ENCODE measurements at places on chromosomes 7 and 10.

DNA sequence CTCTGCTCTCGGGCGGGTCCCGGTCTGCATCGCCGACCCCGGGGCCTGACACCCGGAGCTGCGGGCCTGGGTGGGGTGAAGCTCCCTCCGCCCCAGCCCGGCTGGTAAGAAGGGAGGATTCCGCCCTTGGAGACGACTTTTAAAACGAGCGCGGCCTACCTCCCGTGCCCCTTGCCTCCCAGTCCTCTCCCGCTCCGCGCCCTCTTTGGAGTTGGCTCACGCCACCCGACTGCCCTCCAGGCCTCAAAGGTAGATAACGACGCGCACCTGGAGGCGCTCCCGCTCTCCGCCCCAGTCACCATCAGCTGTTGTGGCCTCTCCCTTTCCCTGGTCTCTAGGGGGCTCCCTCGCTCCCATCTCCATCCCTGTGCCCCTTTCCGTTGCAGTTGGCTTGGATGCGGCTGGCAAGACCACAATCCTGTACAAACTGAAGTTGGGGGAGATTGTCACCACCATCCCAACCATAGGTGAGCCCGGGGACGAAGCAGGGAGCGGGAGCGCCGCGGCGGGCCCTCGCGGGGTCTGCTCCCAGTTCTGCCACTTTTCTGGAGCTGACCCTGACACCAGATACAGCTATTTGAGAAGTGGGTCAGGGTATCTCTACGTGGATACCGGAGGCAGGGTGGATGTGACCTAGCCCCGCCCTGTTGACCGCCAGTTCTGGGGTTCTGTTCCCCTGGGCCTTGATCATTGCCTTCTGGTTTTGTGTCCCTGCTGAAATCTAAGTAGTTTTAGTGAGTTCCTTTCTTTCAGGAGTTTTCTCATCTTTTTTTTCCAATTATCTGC lies 679 bp downstream of the ARF5 start:
- peak; percentile 20 for DNase-seq

- no peak for DNase-seq
Observed at GRCh38 chr7:17015598-17016031, 133.8 kb upstream of the AGR3 start.

DNA sequence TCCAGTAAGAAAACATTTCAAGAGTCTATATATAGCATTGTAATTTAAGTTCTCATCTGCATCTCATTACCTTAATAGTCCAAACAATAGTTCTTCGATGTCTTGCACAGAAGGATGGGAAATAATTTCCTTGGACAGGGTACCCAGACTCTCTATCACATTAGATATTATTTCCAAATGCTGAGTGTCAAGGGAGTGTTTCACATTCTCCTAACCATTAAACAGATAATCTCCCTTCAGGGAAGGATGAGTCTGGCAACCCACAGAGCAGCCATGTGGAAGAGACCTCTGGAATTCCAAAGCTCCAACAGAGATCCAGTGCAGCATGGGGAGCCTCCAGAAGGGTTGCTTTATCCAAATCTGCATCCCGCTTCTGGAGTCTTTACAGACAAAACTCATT lies 89.6 kb downstream of the FZD1 start:
- DNase-seq, result no peak

GRCh38 chr7:30157204-30157603 lies 22.4 kb downstream of the MTURN start:
- no peak for DNase-seq

GRCh38 chr10:130340816-130341215 lies 204.6 kb downstream of the GLRX3 start:
- no peak for DNase-seq

GRCh38 chr7:68409851-68410250 lies 1188.4 kb upstream of the AUTS2 start:
- DNase-seq, result no peak

DNA sequence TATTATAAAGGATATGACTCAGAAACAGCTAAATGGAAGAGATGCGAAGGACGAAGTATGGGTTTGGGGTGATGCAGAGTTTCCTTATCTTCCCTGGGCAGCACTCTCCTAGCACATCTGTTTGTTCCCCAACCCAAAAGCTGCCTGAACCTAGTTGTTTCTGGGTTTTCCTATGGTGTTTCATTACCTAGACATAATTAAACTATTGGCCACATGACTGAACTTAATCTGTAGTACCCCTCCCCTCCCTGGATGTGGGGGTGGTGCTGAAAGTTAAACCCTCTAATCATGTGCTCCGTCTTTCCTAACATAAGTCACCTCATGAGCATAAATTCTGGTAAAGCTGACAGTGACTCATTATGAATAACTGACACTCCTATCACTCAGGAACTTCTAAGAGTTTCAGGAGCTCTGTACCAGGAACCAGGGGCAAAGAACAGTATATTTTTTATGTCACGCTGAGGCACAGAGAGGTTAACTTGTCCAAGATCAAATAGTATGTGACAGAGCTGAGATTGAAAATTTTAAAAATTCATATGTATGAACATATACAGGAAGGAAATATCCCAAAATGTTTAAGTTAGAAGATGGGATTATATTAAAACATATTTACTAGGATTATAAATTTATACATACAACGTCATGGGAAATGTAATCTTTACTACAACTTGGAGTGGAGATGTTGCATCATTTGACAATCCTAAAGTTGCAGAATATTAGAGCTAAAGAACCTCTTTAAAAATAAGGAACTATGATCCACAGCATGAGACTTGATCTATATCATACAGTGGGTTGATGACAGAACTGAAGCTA lies 4.8 kb downstream of the STRIP2 start:
- no peak for DNase-seq

- DNase-seq, result no peak
Observed at GRCh38 chr7:87341441-87341840, 4.0 kb upstream of the CROT start.

DNA sequence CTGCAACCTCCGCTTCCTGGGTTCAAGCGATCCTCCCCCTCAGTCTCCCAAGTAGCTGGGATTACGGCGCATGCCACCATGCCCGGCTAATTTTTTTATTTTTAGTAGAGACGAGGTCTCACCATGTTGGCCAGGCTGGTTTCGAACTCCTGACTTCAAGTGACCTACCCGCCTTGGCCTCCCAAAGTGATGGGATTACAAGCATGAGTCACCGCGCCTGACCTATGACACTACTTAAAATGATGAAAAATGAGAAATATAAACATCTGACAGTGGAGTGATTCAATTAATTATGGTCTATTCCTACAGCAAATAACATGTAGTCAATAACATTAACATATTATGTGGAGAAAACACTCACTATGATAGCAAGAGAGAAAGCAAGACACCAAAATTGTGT lies 2.2 kb downstream of the BRAT1 start:
- DNase-seq, result no peak

GRCh38 chr7:36276428-36277248 lies 113.0 kb upstream of the ANLN start:
- DNase-seq, result no peak

Data from AG09319 (cell line).